Activated CD8-positive, alpha-beta memory T cell treated with anti-CD3 and anti-CD28 coated beads for 1 hour (primary cell): ENCODE measurements at places on chromosomes 1 and 21.

GRCh38 chr1:177274687-177275211, 104.0 kb downstream of the BRINP2 start:
- DNase-seq = no peak

- DNase-seq = no peak
Measured at GRCh38 chr1:19124273-19124672, 85.8 kb downstream of the UBR4 start.

DNA sequence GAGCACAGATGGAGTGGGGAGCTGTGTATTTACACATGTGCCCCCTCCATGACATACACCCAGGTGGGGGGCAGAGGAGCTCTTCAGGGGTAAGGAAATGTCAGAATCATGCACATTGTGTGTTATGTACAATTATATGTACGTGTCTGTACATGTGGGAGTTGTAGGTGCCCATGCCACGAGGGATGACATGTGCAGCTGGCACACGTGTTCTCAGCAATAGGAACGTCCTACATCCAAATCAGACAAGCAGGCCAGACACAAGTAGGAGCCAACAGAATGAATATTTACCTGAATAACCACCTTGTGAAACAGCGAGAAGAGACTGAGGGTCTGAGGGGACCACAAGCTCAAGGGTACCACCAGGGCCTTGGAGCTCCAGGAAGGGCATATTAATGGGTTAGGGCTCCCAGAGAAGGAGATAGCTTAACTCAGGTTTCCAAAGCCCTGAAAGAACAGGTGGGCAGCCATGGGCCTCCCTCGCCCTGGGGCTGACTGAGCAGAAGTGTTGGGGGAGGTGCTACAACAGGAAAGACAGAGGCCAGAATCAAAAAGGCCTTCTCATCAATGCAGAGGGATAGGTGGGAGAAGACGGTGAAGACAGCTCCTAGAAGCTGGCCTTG, 3.2 kb downstream of the COL16A1 start:
- no peak for DNase-seq

- DNase-seq = no peak
Measured at GRCh38 chr1:25468033-25468432, 37.3 kb downstream of the MACO1 start.

GRCh38 chr21:28737674-28738419, 254.8 kb downstream of the LTN1 start:
- DNase-seq = no peak

GRCh38 chr21:43365611-43366426, 61.1 kb downstream of the SIK1 start:
- no peak for DNase-seq

GRCh38 chr1:1433804-1434130, 1.7 kb upstream of the VWA1 start:
- DNase-seq = no peak

- DNase-seq = no peak
Measured at GRCh38 chr1:80540596-80540995, 1260.1 kb upstream of the ADGRL2 start.

- DNase-seq = no peak
Measured at GRCh38 chr1:114302821-114303220, 149.2 kb upstream of the SYT6 start.

GRCh38 chr1:66607458-66607857, 73.5 kb downstream of the SGIP1 start:
- DNase-seq = no peak

DNA sequence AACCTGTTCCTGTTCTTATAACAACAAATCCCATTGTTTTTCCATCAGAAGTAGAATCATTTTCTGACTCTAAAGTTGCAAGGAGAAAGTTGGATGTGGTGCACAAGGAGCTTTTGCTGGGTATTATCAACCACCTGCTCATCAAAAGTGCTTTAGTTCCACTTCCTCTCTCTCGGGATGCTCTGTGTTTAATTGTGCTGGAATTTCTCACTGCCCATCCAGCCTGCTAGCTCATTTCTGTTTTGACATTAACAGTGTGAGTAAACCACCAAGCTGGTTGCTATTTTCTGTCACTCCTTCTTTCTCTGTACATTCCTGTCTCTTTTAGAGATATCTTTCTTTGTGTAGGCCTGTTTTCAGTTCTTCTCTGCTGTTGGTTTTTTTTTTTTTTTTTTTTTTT, 6.0 kb downstream of the KDM4A start:
- no peak for DNase-seq

- DNase-seq = peak; percentile 24
Measured at GRCh38 chr1:21216835-21217811, 40.4 kb upstream of the EIF4G3 start.

DNA sequence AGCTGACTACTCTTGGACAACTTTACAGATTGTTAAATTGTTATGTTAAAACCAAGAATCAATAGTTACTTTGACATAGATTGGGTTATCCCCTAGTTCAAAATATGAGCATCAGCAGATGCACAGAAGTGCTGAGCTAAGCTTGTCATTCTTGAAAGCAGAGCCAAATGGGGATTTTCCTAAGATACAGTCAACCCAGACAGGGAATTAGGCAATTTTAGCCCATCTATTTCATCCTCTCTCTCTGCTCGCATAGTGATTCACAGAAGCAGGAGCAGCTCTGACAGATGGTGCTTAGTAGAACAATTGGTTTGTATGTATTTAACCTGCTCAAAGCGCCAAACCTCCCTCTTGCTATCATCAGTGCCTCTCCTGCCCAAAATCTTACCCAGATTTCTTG, 27.9 kb upstream of the PRRC2C start:
- DNase-seq = no peak

GRCh38 chr1:213925531-213926182, 62.1 kb upstream of the PROX1 start:
- no peak for DNase-seq

GRCh38 chr1:224726441-224727182, 110.5 kb downstream of the CNIH3 start:
- DNase-seq = no peak

GRCh38 chr1:56626546-56626945, 18.6 kb upstream of the PRKAA2 start:
- no peak for DNase-seq

GRCh38 chr1:40306296-40306695, 10.8 kb downstream of the COL9A2 start:
- no peak for DNase-seq

GRCh38 chr1:46131712-46132528, 509 bp downstream of the PIK3R3 start:
- no peak for DNase-seq

DNA sequence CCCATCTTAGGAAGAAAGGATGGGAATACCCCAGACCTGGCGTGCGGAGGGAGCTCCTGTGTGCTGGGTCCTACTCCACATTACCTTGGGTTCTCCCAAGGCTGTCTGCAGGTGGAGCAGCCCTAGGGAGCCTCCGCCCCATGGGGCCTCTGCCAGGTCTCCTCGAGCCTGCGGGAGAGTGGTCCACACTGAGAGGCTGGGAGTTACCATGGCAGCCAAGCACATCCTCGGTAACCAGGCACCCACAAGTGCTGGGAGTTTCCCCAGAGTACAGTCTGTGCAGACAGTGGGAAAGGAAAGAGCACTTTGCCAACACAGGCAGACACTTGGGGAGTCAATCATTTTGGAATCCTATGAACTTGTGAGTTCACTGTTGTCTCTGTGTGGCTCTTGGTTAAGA, 249.4 kb downstream of the DYRK1A start:
- DNase-seq = no peak

DNA sequence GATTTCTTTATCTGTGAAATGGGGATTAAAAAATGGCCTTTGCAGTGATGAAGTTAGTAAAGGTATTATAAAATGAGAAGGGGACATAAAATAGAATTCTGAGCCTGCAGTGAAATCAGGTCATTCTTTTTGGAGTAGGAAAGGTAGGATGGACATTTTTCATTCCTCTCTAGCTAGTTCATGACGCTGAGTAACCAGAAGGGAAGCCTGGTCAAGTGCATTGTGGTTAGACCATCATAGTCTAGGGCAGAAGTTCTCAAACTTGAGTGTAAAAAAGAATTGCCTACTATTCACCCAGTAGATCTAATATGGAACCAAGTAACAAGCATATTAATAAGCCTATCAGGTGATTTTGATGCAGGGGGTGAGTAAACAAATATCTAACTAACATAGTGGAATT, 50.8 kb downstream of the TGFB2 start:
- DNase-seq = no peak

DNA sequence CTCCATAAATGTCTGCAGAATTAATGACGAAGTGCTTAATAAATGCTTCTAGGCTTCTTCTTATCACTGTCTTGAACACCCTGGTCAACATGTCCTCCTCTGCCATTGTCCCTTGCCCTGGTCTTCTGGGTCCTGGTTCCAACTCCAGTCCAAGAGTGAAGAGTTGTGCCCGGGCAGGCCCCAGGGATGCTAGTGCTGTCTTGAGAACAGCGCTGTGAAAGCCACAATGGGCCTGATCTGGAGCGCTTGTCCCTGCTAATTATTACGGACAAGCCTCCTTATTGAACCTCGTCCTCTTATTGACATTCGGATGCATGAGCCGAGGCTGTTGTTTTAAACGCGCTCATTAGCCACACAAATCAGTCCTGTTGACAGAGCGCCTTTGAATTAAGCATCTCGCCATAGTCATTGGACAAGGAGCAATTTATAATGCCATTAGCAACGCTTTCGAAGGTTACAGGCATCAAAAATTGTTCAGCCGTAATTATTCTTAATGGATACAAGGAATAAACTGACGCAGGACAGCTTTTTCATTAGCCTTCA, 211.6 kb upstream of the POU3F1 start:
- DNase-seq = no peak

GRCh38 chr1:232722626-232723025, 82.6 kb upstream of the MAP10 start:
- DNase-seq = no peak

- no peak for DNase-seq
Measured at GRCh38 chr1:39189592-39190041, 14.9 kb upstream of the MACF1 start.

DNA sequence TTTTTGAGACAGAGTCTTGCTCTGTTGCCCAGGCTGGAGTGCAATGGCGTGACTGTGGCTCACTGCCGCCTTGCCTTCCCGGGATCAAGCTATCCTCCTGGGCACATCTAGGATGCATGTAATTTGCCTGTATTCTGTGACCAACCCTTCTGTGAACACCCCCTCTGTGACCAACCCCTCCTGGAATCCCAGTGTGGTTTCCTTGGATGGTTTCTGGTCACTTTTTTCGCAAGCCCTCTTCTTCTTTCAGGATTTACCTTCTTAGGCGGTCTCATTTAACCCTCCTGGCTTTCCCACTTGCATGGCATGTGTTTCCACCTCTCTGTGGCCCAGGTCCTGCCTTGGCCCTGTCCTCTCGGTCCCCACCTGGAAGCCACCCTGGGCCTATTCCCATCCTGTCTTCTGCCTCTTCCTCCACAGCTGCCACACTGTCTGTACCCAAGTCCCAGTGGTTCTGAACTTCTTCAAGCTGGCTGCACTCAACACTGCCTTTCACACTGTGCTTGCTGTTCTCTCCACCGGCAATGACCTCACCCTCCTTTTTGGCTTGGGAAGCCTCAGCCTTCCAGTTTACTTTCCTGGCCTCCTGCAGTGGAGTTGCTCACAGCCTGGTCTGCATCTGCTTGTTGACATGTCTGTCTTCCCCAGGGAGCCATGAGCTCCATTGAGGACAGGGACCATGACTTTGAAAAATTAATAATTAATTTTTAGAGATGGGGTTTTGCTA, 57.0 kb downstream of the DISC1 start:
- DNase-seq = no peak

DNA sequence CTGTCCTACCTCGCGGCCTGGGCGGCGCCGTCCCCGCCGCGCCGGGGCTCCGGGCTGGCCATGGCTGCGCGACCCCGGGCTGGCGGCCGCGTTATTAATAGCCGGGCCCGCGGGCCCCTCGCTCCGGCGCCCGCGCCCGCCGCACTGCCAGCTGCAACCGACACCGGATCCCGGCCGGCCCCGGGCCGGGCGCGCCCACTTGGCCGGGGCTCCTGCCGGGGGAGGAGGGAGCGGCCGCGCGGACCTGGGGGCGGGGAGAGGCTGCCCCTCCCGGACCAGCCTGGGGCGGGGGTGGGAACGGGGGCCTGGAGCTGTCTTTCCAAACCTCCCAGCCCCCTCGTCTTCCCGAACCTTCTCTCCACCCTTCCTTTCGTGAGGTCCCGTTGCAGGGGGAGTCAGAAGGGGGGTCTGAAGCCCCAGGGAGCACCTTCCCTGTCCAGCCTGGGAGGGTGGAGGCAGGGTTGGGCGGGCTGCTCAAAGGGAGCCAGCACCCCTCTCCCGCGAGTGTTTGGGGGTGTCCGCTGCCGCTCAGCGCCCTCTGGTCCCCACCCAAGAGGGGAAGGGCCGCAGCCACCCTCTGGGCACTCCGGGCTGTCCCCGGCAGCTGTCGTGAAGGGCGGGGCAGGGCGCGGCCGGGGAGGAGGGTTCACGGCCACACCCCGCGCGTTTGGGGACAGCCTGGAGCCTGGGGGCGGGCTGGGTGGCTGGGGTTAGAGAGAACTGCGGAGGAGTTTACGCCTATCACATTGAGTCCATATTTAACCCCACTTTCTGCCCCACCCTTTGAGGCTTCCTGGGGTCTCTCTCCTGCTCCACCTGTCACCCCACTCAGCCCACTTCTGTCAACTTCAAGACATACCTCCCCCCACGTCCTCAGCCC, at the start of gene SYNC:
Gene SYNC (minus strand): TSS at position 172 of the 880 bp plus-strand sequence. CDS start 110 bp downstream, at position 62.
- no peak for DNase-seq

DNA sequence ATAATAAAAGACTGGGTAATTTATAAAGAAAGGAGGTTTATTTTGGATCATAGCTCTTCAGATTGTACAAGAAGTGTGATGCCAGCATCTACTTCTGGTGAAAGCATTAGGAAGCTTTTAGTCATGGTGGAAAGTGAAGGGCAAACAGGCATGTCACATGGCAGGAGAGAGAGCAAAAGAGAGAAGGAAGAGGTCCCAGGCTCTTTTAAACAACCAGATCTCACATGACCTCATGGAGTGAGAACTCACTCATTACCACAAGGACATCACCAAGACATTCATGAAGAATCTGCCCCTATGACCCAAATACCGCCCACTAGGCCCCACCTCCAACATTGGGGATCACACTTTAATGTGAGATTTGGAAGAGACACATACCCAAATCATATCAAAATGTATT, 10.0 kb downstream of the RPTN start:
- no peak for DNase-seq

DNA sequence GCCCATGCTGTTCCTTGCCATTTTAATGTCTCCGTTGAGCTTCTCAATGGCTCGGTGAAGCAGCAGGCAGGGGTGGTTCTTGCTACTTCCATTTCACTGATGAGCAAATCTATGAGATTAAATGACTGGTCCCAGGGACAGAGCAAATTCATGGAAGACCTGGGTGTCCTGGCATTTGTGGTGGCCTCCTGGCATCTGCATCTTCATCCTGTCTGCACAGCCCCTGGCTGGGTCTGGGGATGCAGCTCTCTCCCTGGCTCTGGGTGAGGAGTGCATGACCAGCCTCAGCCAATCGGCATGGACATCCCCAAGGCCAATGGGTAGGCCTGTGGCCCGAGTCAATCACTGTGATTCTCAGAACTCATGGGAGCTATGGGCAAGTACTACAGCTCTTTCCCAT, 261.7 kb downstream of the KCNJ6 start:
- no peak for DNase-seq

GRCh38 chr1:8643542-8644536, 173.6 kb downstream of the RERE start:
- DNase-seq = no peak
